Right lobe of liver (tissue), 6 donors: ENCODE measurements at places on chromosomes 16 and 17. TPM values are rescaled to one million over a fixed set of nuclear protein-coding genes. Genes with fewer than 3 reads are reported as not detected.
A peak's percentile ranks its signal among the peaks of the same experiment; 100 is the strongest.

BCAS3 gene
- total RNA-seq: 9.2 TPM

NPIPB13 gene
- total RNA-seq: 9.2 TPM

GRCh38 chr16:48279199-48279598 is 31.9 kb upstream of the ABCC11 start:
- no peak overlapping the region for H3K27ac ChIP-seq
- no peaks in the 10 kb centered on the region for H3K27me3 ChIP-seq
- H3K4me1 ChIP-seq: peaks cover 9% of the 10 kb centered on the region
- H3K36me3 ChIP-seq: peaks cover 5% of the 10 kb centered on the region

CIBAR2 gene
- total RNA-seq: not detected

DNA sequence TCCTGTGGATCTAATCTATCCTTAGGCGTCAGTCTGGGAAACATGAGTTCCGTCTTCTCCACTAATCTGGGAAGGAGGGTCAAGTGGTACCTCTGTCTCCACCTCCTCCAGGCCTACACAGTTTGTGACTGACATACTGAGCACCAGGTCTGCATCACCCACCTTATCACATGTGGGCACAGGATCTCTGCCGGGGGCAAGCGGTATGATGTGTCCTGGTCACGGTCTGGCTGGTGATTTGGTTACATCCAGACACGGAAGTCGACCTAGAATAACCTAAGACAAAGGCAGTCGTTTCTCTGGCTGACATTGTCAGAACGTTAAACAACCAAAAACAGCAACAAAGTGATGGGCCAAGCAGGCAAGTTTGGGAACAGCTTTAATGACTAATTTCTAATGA is 82.5 kb upstream of the HSBP1 start:
- H3K36me3 ChIP-seq: no peaks in the 10 kb centered on the region
- H3K4me1 ChIP-seq: no peaks in the 10 kb centered on the region
- no peak overlapping the region for H3K27ac ChIP-seq
- no peaks in the 10 kb centered on the region for H3K27me3 ChIP-seq
- no peak overlapping the region for H3K4me3 ChIP-seq
- DNase-seq: no peak

ZFP90 gene
- total RNA-seq: 7.2 TPM

DNA sequence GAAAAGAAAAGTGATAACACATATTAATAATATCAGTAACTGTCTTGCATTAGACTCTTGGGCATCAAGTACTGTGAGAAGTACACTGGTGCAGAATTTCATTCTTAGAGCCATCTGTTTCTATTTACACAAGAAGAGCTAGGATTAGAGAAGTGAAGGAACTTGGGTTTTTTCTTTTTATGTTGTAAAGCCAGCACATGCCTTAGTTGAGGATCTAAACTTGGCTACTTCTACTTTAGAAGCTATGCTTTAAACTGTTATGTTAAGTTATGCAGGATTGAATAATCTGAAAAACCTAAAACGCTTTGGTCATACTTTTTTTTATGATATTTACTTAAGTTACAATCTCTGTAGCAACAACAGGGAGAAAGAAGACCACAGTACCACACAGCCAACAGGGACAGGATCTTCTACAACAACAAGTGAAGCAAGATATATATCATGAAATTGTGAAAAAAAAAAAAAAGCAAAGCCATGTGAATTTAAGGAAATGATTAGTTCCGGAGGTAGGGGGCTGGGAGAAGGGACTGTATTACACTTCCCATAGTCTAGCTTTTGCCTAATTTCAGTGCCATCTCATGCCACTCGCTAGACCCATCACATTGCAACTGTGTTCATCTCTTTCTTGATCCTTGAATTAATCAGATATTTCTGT is 305.1 kb upstream of the GOT2 start:
- H3K36me3 ChIP-seq: no peaks in the 10 kb centered on the region
- no peaks in the 10 kb centered on the region for H3K27me3 ChIP-seq
- no peak for DNase-seq
- no peak overlapping the region for H3K27ac ChIP-seq

DNA sequence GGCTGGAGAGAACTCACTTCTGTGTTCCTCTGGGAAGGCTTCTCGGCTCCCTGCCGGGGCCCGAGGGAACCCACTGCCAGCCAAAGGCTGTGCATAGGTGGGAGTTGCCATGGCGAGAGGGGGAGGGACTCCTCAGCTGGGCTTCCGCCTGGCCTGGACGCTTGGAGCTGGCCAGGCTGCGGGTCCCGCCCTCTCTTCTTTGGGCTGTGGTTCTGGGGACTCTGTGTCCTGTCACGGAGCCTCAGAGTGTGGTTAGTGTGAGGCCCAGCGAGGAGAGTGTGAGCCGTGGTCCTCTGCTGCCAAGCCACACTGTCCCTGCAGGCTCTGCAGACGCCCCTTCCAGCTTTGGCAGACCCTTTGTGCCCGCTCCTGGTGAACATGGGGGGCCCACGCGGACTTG is 123.1 kb downstream of the OR1D5 start:
- H3K27me3 ChIP-seq: no peaks in the 10 kb centered on the region
- no peak for DNase-seq
- H3K36me3 ChIP-seq: no peaks in the 10 kb centered on the region
- no peak overlapping the region for H3K27ac ChIP-seq
- H3K4me3 ChIP-seq: no peak overlapping the region

GRCh38 chr16:80663078-80663477 is 122.3 kb downstream of the DYNLRB2 start:
- no peaks in the 10 kb centered on the region for H3K4me1 ChIP-seq
- H3K36me3 ChIP-seq: no peaks in the 10 kb centered on the region
- no peak for DNase-seq

GRCh38 chr17:14781123-14781522 is 480.2 kb downstream of the HS3ST3B1 start:
- H3K36me3 ChIP-seq: no peaks in the 10 kb centered on the region
- H3K27me3 ChIP-seq: no peaks in the 10 kb centered on the region
- H3K4me1 ChIP-seq: no peaks in the 10 kb centered on the region
- no peak overlapping the region for H3K4me3 ChIP-seq
- DNase-seq: no peak

- no peak for DNase-seq
- H3K4me1 ChIP-seq: no peaks in the 10 kb centered on the region
- H3K4me3 ChIP-seq: no peak overlapping the region
- no peaks in the 10 kb centered on the region for H3K27me3 ChIP-seq
- H3K36me3 ChIP-seq: no peaks in the 10 kb centered on the region
Measured at GRCh38 chr16:1137604-1138003, 15.3 kb upstream of the CACNA1H start.

CRHR1 gene
- total RNA-seq: not detected

GRCh38 chr16:1378087-1378803 is 26.5 kb downstream of the GNPTG start:
- no peaks in the 10 kb centered on the region for H3K27me3 ChIP-seq
- H3K36me3 ChIP-seq: peaks cover 4% of the 10 kb centered on the region
- DNase-seq: no peak

CASKIN1 gene
- not detected for total RNA-seq

- peak overlapping the region; percentile 63 for H3K27ac ChIP-seq
- H3K27me3 ChIP-seq: no peaks in the 10 kb centered on the region
- H3K4me3 ChIP-seq: no peak overlapping the region
Measured at GRCh38 chr16:9260666-9261065, 169.2 kb downstream of the HAPSTR1 start.

GRCh38 chr16:30805056-30805369 is 18.0 kb upstream of the ZNF629 start:
- no peak overlapping the region for H3K27ac ChIP-seq
- no peaks in the 10 kb centered on the region for H3K27me3 ChIP-seq
- H3K4me1 ChIP-seq: no peaks in the 10 kb centered on the region
- peak overlapping the region; percentile 81 for H3K4me3 ChIP-seq
- H3K36me3 ChIP-seq: no peaks in the 10 kb centered on the region
- DNase-seq: no peak

HLF gene
- total RNA-seq: 68.1 TPM

DNA sequence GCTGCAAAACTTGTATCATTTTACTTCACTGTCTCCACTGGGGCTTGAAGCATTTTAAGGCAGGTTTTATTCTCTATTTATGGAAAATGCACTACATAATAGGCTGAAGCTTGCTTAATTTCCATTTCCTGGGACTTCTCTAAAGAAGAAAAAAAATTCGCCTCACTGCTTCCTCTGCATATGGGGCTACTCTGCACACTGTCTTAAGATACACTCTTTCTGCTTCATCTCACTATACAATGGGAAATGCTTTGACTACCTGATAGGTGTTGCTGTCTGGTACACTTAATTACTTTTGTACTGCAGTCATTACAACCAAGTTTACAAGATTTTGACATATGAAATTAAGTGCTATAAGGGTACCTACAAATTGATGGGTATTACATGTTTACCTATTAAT is 466.0 kb downstream of the KCNJ18 start:
- no peaks in the 10 kb centered on the region for H3K27me3 ChIP-seq
- DNase-seq: no peak
- H3K4me1 ChIP-seq: no peaks in the 10 kb centered on the region
- H3K36me3 ChIP-seq: no peaks in the 10 kb centered on the region
- H3K27ac ChIP-seq: no peak overlapping the region

DNA sequence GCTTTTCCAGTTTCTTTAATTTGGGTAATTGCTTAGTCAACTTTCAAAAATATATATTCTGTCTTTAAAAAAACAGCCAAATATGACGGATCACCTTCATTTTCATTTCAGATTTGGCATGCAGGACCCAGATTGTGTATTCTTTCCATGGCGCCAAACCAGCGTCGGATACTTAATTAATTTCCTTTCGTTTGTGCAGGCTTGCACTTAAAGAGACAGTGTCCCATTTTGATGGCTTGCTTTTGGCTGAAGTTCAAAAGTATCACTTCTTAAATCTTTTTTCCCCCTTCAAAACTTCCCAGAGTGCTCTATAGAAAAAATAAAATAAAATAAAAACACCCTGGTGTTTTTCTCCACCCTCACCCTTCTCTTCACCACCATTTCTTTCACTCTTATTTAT is 394.5 kb upstream of the SOX9 start:
- no peak overlapping the region for H3K4me3 ChIP-seq
- no peak for DNase-seq
- no peak overlapping the region for H3K27ac ChIP-seq
- no peaks in the 10 kb centered on the region for H3K36me3 ChIP-seq
- H3K27me3 ChIP-seq: no peaks in the 10 kb centered on the region

DNA sequence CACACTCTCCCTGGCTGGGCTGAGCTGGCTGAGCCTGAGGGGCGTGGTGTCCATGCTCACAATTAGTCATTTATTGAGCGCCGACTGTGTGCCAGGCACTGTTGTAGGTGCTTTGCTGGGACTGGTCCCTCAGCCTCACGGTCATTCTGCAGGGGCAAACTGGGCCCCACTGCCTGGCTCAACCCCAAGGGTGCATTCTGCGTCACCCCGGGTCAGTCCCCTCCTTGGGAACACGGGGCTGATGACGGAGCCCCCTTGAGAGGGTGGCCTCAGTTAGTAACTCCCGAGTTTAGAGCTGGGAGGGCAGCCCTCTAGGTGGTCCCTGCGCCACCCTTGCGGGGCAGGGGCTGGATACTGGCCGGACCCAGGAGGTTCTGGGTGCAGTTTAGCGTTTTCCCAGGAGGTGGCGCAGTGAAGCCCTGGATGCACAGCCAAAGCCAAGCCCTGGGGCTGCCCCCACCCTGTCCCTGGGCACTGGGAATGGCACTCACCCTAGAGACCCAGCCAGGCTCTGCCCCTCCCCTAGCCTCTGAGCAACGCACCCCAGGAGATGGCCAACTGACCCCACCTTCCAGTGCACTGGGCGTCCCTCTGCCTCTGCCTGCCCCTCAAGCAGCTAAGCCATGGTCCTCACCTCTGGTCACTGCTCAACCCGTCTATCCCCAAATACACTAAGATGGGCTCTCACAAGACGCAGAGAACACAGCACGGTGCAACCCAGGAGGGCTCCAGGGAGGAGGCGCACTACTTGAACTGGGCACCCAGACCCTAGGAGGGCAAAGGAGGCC is 243.2 kb upstream of the GSE1 start:
- H3K4me1 ChIP-seq: no peaks in the 10 kb centered on the region
- H3K27ac ChIP-seq: no peak overlapping the region
- DNase-seq: peak; percentile 19
- H3K4me3 ChIP-seq: no peak overlapping the region
- H3K27me3 ChIP-seq: no peaks in the 10 kb centered on the region
- no peaks in the 10 kb centered on the region for H3K36me3 ChIP-seq

DNA sequence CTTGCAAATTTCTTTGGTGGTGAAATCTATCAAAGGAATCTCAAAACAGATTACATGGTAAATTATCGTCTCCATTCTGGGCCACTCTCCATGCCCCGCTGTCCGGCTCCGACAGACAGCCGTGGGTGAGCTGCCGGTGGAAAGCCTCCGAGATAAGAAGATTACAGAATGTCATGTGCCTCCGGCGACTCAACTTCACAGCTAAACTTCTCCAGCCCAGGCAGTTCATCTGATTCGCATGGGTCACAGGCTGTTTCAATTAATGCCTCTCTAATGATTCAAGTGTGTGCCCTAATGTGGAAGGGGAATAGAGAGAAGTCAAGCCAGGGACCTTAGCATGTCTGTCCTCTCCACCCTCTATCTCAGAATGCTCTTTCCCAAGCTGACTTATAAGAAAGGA is 520.8 kb upstream of the ZFHX3 start:
- H3K27me3 ChIP-seq: peaks cover 7% of the 10 kb centered on the region
- H3K36me3 ChIP-seq: no peaks in the 10 kb centered on the region
- DNase-seq: no peak
- H3K27ac ChIP-seq: no peak overlapping the region

KRT34 gene
- total RNA-seq: not detected

- H3K4me3 ChIP-seq: no peak overlapping the region
- DNase-seq: peak; percentile 43
- H3K36me3 ChIP-seq: no peaks in the 10 kb centered on the region
- H3K27ac ChIP-seq: no peak overlapping the region
Measured at GRCh38 chr16:4991754-4992153, 33.6 kb downstream of the SEC14L5 start.

RDM1 gene
- total RNA-seq: not detected

ACBD4 gene
- total RNA-seq: 63.0 TPM

C16orf96 gene
- 0.10 TPM for total RNA-seq

- peaks cover 3% of the 10 kb centered on the region for H3K36me3 ChIP-seq
- no peak overlapping the region for H3K27ac ChIP-seq
- H3K27me3 ChIP-seq: no peaks in the 10 kb centered on the region
- no peak for DNase-seq
- no peak overlapping the region for H3K4me3 ChIP-seq
- H3K4me1 ChIP-seq: no peaks in the 10 kb centered on the region
Measured at GRCh38 chr16:67451061-67451703, 20.3 kb downstream of the HSD11B2 start.

GRCh38 chr16:53966821-53967571 is 263.0 kb downstream of the FTO start:
- H3K4me3 ChIP-seq: no peak overlapping the region
- H3K27me3 ChIP-seq: no peaks in the 10 kb centered on the region
- no peak for DNase-seq
- H3K4me1 ChIP-seq: no peaks in the 10 kb centered on the region
- no peaks in the 10 kb centered on the region for H3K36me3 ChIP-seq

GRCh38 chr17:78977997-78978973 is 1.4 kb downstream of the LGALS3BP start:
- H3K27me3 ChIP-seq: no peaks in the 10 kb centered on the region
- no peak overlapping the region for H3K27ac ChIP-seq
- no peaks in the 10 kb centered on the region for H3K4me1 ChIP-seq
- no peak overlapping the region for H3K4me3 ChIP-seq
- no peaks in the 10 kb centered on the region for H3K36me3 ChIP-seq
- no peak for DNase-seq
